ENCODE measurements at places on chromosomes 7 and 10. TPM values are rescaled to one million over a fixed set of nuclear protein-coding genes. Genes with fewer than 3 reads are reported as not detected.

AKR1D1 gene
- total RNA-seq, result not detected

RPEL1 gene
- total RNA-seq, result 0.07 TPM

ATOH7 gene
- 0.29 TPM for total RNA-seq

GSTK1 gene
- total RNA-seq, result 124 TPM

CNNM1 gene
- 22.7 TPM for total RNA-seq

TSPAN12 gene
- 0.46 TPM for total RNA-seq

AEBP1 gene
- total RNA-seq, result not detected

NXPH1 gene
- not detected for total RNA-seq

KLF14 gene
- 0.03 TPM for total RNA-seq

PKD2L1 gene
- total RNA-seq, result 0.03 TPM

HOXA9 gene
- 0.63 TPM for total RNA-seq

ZPBP gene
- not detected for total RNA-seq

CALN1 gene
- not detected for total RNA-seq

GJD4 gene
- 0.06 TPM for total RNA-seq

ITGB1 gene
- 752 TPM for total RNA-seq

UPP1 gene
- 67.3 TPM for total RNA-seq

YKT6 gene
- total RNA-seq, result 118 TPM

LGI1 gene
- total RNA-seq, result not detected

GSTO2 gene
- 2.3 TPM for total RNA-seq

SFRP4 gene
- 3.3 TPM for total RNA-seq

ZNF117 gene
- total RNA-seq, result 0.28 TPM

FAM13C gene
- total RNA-seq, result 0.06 TPM

PTPN20 gene
- total RNA-seq, result 4.3 TPM

KCP gene
- 0.25 TPM for total RNA-seq

CPVL gene
- 0.34 TPM for total RNA-seq

GDF2 gene
- not detected for total RNA-seq

GIMAP7 gene
- total RNA-seq, result not detected

TMEM130 gene
- total RNA-seq, result 0.26 TPM

PSPH gene
- total RNA-seq, result 25.3 TPM

SEMA3C gene
- total RNA-seq, result 62.4 TPM

HOXA3 gene
- 10.2 TPM for total RNA-seq

DNAJC12 gene
- total RNA-seq, result 79.5 TPM

PCLO gene
- 0.96 TPM for total RNA-seq

LRRN3 gene
- total RNA-seq, result 0.05 TPM

GPER1 gene
- 0.78 TPM for total RNA-seq

ANKRD1 gene
- total RNA-seq, result 6.5 TPM

SP4 gene
- total RNA-seq, result 0.87 TPM

CTAGE4 gene
- total RNA-seq, result not detected
